ENCODE measurements at places on chromosomes 1 and 21.

DNA sequence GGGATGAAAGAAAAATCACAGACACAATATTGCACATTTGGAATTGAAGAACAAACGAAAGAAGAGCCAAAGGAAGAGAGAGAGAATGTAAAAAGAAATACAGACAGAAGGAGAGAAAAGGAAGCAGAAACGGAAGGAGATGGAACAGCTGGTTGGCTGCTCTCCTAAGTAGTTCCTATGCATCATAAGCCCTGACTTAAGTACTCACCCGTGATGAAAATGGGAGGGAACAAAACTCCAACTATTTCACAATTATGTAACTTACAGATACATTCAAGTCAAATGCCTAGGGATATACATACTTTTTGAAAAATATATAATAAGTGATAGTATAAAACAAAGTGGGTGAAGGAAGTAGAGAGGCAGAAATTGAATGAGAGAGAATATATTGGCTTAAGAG is 88.5 kb downstream of the TTLL7 start:
- DNase-seq, result no peak

DNA sequence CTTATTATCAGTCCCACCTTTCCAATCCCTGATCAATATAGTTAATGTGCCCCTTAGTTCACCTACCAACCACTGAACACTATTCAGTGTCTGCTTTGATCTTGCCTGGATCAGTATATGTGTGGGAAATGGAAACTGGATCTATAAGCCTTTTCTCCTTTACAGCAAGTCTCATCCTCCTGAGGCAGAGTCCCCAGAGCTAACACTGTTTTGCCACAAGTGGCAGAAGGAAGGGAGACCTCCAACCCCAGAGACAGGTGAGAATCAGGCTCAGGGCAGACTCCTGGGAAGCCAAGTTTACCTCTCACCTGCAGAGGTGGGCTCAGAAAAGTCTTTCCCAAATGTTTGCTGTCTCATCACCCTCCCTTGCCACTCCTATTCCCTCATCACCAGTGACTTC is at the start of gene OR6N2:
Gene OR6N2, minus strand, starts transcription at position 101 of the 400 bp plus-strand sequence. CDS start 3,569 bp downstream, outside the sequence.
- DNase-seq, result no peak

DNA sequence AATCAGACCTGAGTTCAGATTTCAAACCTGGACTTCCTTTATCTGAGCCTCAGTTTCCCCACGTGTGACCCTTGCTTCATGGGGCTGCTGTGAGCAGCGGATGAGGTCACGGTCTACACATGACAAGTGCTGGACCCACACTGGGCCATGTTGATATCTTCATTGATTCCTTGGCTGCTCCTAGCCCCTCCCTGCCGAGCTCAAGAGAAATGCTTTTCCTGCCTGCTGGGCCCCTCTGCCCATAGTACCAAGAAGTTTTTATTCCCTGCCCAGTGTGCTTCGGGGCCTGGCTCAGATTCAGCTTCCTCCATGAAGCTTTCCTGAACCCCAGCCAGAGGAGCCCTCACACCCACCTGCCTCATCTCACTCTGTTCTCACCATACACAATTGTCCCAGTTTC is 181.6 kb downstream of the PTPRU start:
- no peak for DNase-seq

GRCh38 chr1:43858324-43858723 is 75.3 kb upstream of the ARTN start:
- no peak for DNase-seq

DNA sequence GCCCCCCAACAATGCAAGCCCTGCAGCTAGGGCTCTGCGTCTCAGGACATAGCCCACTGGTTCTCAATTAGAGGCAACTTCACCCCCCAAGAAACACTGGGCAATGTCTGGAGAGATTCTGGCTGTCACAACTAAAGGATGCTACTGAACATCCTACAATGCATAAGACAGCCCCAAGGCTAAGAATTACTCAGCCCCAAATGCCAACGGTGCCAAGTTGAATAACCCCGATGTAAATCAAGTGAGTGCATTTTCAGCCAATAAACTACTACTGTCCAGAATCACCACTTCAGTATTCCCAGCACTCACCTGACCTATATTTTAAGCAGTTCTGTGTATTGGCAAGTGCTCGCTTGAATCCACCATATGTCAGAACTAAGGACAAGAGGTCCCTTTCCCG is 6.9 kb downstream of the RIPK4 start:
- no peak for DNase-seq

DNA sequence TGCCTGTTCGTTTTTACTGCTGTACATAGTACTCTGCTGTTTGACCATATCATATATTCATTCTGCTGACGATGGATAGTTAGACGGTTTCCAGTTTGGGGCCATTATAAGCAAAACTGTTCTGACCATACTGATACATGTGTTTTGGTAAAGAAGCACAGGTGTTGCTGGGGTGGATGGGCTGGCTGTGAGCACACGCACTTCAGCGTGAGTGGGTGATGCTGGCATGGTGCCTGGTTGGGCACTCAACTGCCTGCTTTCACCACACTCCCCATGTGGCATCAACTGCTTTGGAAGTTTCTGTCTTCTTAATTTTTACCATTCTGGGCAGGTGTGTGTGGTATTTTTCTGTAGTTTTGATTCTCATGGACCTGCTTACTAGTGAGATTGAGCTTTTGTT is 37.3 kb downstream of the ADARB1 start:
- DNase-seq, result no peak

GRCh38 chr1:152953761-152954160 is 6.8 kb downstream of the SPRR5 start:
- no peak for DNase-seq

GRCh38 chr1:165875171-165875570 is 47.8 kb downstream of the UCK2 start:
- DNase-seq, result no peak

- DNase-seq, result no peak
Measured at GRCh38 chr1:8340448-8340847, 22.5 kb downstream of the SLC45A1 start.

DNA sequence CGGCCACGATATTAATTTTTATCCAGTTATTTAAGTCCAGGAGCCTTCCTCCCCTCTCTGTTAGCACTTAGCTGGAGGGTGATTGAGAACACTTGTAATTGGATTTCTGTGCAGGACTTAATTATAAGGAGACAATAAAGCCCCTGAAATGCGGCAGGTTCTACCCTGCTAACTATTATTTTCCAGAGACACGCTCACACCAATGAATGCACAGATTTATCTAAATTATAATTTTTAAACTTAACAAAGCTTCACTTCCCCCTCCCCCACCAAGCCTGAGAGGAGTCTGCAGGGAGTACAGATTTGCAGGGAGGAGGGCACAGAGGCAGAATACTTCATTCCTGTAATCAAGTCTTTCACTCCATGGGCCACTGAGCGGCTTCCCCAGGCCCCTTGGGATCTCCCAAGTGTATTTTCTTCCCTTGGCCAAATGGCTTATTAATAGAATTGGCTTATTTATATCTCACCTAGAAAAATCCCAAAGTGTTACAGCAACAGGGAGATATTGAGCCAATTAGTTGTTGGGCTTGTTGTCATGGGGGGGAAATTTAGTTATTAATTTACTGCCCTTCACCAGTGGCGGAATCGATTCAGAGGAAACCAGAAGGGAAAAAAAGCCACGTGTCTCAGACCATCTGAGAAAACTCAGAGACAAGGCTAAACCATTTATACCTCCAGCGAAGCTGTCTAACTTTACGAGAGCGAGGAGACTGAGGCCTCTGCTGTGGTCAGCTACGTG is 99.0 kb upstream of the CD34 start:
- DNase-seq, result no peak

- no peak for DNase-seq
Measured at GRCh38 chr1:203685168-203685567, 58.5 kb downstream of the ATP2B4 start.

GRCh38 chr1:29123053-29123886 is 433 bp downstream of the TMEM200B start:
- DNase-seq, result no peak

DNA sequence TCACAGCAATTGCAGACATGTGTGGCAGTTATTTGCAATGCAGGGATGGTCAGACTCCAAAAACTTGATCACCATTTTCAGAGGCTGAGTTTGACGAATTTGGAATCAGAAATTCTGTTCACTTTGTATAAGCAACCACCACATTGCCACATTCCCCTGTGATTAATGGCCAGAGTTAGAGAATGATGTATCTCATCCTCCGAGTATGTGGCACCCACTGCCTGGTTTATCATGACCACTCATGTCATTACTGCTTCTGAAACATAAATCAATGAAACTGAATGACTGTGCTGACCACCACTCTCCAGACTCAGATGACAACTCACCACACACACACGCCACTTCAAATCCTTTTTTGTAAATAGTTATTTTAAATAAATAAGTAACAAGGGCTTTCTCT is 66.6 kb upstream of the CACHD1 start:
- DNase-seq, result no peak

DNA sequence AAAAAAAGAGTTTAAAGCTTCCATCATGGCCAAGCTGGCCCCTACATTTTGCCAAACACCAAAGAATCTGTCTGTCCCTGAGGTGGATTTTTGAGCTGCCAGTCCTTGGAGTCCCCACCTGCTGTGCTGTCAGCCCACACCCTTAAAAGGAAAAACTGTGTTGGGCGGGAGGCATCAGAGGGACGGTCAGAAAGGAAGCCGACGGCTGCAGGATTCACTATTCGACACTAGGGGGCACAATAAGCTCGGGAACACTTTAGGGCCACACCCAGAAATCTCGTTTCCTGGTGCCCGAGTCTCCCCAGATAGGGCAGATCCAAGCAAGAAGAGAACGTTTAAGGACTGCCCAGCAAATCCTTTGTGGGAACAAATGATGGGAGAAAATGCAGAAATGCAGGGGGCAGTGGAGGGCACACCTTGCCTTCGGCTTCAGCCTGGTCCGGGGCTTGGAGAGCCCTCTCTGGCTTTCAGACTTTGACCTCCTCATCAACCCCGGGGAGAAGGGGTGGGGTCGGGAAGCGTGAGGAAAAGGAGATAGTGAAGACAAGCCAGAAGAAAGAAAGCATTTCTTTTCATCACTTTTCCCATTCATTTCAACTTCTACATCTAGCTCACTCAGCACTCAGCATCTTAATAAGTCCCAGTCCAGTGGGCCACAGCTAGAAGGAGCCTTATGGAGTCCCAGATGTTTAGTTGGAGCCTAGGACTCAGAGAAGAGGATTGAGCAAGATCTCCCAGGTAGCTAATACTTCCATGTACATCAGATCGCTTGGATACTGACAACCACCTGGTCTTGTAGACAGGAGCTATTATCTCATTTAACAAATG is 5.0 kb upstream of the CTTNBP2NL start:
- peak; percentile 72 for DNase-seq

GRCh38 chr1:48750109-48750508 is 26.6 kb downstream of the BEND5 start:
- DNase-seq, result no peak

- DNase-seq, result no peak
Measured at GRCh38 chr21:46399129-46399528, 59.6 kb upstream of the DIP2A start.

GRCh38 chr1:235151033-235151432 is 10.0 kb downstream of the RBM34 start:
- no peak for DNase-seq

DNA sequence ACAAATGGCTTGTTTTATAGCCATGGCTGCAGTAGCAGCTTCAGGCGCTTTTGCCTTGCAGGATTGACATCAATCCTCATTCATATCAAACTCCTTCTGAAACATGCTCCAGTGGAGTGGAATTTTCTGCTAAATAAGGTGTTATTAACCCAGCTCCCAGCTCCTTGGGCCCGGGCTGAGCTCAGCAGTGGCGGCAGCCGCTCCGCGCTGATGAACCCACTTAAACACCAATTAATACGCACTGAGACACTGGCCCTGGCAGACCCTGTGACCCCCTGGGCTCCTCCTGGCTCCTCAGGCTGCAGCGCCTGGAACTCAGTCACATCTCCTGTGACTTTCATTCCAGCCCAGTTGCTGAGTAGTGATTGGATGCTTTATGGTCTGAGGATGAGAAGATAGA is 137.4 kb upstream of the GRIK3 start:
- DNase-seq, result no peak

- no peak for DNase-seq
Measured at GRCh38 chr1:64005801-64006200, 197.6 kb upstream of the UBE2U start.

GRCh38 chr1:108716437-108717230 is 3.9 kb downstream of the FNDC7 start:
- no peak for DNase-seq

- DNase-seq, result no peak
Measured at GRCh38 chr1:107623431-107623830, 341.5 kb downstream of the VAV3 start.

DNA sequence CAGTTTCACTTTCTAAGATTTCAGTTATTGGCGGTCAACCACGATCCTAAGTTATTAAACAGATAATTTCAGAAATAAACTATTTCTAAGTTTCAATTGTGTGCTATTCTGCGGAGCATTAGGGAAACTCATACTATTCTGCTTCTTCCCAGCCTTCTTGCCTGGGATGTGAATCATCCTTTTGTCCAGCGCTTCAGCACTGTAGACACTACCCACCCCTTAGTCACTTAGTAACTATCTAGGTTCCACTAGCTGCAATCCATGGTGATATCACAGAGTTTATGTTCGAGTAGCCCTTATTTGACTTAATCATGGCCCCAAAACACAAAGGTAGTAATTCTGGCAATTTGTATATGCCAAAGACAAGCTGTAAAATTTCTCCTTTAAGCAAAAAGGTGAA is 279.9 kb upstream of the ADAMTS5 start:
- no peak for DNase-seq

DNA sequence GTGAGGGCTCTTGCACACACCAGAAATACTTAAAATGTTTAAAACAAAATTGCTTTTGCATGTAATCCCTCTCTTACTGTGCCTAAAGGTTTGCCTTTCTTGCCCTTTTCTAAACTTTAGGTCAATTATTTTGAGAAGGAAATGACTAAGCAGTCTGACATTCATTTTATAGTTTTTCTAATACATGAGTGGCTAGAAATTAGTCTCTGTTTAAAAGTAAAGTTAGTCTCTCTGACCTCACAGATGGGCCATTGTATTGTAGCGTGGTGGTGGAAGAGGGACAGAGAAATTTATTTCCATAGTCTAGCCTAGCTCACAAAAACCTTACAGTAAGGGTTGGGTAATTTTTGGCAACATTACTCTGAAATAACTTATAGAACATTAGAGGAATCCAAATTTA is 3.6 kb upstream of the COL11A1 start:
- DNase-seq, result no peak

- no peak for DNase-seq
Measured at GRCh38 chr1:48966583-48966982, 189.9 kb upstream of the BEND5 start.

DNA sequence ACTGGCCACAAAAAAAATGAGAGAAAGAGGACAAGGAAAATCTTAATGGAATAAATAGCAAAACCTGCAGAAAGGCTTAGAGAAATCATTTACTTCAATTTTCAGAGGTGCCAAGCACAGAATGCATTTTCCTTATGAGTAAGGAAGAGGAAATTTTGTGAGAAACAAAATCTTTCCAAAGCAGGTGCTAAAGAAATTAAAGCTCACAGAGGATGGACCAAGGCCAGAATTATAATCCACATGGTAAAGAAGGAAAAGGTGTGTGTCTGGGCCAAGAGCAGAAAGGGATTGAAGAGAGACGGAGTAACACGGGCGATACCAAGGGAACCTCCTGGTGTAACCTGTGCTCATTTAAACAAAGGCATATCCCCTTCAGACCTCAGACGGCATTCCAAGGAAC is 340.0 kb upstream of the NFIA start:
- DNase-seq, result no peak

Measured in activated gamma-delta T cell treated with Interleukin-2 at 50 U/mL for 16 hours (primary cell).